ENCODE measurements at places on chromosomes 13 and 19. TPM values are rescaled to one million over a fixed set of nuclear protein-coding genes. Genes with fewer than 3 reads are reported as not detected.

DNA sequence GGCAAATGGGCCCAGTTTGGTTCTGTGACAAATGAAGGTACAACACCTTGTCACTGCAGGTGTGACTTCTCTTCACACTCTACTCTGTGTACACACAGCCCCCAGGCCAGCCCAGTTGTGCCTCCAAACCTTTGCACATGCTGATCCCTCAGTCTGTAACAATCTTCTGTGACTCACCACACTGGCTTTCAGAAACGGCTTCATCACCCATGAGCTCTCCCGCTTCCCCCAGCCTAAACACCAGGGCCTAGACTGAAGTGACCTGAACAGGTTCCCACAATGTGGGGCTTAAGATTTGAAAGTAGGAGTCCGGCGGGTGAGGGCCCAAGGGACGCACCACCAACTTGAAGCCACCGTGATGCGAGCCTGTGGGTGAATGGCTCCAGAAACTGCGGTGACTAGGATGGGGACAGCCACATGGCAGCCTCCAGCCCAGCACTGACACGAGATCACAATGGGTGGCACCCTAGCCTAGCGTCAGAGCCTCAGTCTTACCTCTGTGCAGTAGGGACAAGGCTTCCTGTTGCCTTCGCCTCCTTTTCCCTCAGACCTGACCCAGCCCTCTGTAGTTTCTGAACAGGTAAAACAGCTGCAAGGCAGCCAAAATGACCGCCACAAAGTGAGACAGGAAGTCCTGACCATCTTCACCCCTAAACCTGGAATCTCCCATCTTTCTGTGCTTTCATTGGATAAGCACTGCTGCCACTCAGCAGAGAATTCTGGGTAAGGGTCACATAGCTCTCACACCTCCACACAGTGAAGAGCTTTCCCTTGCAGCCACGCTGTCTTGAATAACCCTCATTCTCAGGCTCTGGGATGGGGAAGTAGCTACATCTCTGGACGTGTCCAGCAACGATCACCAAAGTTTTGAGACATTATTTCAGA lies 34.2 kb upstream of the ZNF599 start:
- no peak for DNase-seq

Gene SIAH3
- not detected for total RNA-seq

Gene CRB3
- 115 TPM for total RNA-seq

Gene SERP2
- total RNA-seq = 2.7 TPM

Gene F2RL3
- 0.98 TPM for total RNA-seq

GRCh38 chr13:50450279-50450678 lies 393.2 kb downstream of the DLEU7 start:
- DNase-seq = no peak

GRCh38 chr13:25149711-25150110 lies 22.4 kb downstream of the AMER2 start:
- no peak for DNase-seq

DNA sequence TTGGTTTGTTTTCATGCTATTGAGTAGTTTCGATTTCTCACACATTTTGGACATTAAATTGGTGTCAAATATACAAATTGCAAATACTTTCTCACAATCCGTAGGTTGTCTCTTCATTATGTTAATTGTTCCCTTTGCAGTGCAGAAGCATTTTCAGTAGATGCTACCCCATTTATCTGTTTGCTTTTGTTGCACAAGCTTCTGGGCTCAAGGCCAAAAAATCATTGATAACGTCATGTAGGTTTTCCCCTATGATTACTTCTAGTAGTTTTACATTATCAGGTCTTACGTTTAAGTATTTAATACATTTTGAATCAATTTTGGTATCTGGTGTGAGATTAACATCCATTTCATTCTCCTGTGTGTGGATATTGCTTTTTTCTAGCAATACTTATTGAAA lies 14.0 kb upstream of the ZNF347 start:
- DNase-seq = no peak

GRCh38 chr19:13615890-13616289 lies 109.6 kb upstream of the CACNA1A start:
- no peak for DNase-seq

Gene SIGLEC5
- total RNA-seq = not detected

GRCh38 chr19:50724522-50725217 lies 1.5 kb downstream of the CLEC11A start:
- DNase-seq = peak; percentile 100

Gene PDX1
- total RNA-seq = 0.35 TPM

- peak; percentile 82 for DNase-seq
Observed at GRCh38 chr19:51688671-51689571, 4.2 kb upstream of the SPACA6 start.

- no peak for DNase-seq
Observed at GRCh38 chr13:99454518-99455183, 46.6 kb upstream of the TM9SF2 start.

Gene NR2F6
- total RNA-seq = 195 TPM

GRCh38 chr19:42528354-42529247 lies at the start of gene CEACAM1:
CEACAM1 (minus strand) TSS chr19:42528481; CDS start chr19:42528374, 107 bp downstream.
- peak; percentile 89 for DNase-seq

Gene NKG7
- 2.7 TPM for total RNA-seq

- no peak for DNase-seq
Observed at GRCh38 chr13:104408733-104409132, 1342.5 kb upstream of the SLC10A2 start.

Gene C13orf46
- total RNA-seq = 0.24 TPM
